EH (cell line): ENCODE measurements at places on chromosomes 7 and 10.

DNA sequence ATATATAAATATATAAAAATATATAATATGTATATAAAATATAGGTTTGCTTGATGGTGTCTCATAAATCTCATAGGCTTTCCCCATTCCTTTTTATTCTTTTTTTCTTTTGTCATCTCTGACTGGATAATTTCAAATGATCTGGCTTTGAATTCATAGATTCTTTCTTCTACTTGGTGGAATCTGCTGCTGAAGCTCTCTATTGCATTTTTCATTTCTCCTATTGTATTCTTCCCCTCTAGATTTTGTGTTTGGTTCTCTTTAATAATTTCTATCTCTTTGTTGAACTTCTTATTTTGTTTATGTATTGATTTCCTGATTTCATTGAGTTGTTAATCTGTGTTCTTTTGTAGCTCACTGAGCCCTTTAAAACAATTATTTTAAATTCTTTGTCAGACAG lies 629.4 kb downstream of the GALNT17 start:
- no peak for DNase-seq

- peak; percentile 3 for DNase-seq
Observed at GRCh38 chr7:55309040-55309991, 55.8 kb upstream of the LANCL2 start.

DNA sequence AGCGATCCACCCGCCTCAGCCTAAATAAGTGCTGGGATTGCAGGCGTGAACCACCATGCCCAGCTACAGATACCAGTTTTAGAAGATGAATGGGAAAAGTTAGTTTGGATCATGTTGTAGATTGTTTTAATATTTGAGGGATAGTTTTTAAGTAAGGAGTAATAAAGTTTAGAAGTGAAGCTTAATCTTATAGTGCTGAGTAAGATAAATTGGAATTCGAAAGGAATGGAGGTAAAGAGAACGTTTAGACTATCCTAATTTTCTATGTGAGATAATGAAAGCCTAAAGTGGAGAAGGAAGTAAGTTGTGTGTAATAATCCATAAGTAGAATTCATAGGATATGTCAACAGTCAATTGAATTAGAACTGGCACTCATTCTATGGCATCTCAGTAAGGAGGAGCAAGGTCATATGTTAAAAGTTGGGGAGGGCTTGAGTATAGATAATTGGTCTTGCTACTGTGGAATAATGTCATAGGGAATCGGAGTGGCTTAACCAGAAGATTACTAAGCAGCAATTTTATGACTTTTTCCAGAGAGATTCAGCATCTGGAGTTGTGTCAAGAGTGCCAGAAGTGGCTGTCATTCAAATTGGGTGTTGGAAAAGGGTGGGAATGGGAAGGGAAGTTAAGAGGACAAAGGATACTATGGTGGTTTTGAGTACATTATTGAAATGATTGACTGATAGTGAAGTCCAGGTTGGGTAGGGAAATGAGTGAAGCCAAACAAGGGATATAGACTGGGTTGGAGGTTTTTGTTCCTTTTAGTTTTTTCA lies 12.1 kb downstream of the TAX1BP1 start:
- DNase-seq, result peak; percentile 35

GRCh38 chr10:117462424-117462792 lies 80.1 kb upstream of the EMX2 start:
- DNase-seq, result peak; percentile 61

DNA sequence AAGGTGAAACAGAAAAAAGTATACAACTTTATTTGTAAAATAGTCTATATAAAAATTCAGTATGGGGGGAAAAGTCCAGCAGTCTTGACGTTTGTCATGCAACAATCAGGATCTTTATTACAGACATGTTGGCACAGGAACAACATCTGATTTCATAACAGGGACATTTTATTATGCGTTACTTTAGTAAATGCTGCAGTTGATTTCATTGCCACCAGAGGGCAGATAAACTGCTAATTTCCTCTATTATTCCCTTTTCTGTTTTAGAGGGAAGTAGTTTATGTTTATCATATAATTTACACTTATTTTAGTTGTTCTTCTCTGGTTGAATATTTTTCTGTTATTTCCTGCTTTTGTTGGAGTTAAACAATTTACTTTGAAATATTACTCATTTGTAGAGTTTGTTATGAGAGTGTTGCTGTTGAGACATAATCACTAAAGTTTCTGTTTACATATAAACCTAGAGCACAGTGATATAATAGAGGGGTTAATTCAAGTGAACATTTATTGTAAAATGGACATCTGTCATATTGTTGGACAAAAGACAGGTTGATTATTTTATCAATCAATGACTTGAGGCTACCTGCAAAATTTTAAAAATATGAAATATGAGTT lies 3.3 kb downstream of the PLXDC2 start:
- peak; percentile 39 for DNase-seq

GRCh38 chr10:76026905-76027304 lies 595.5 kb downstream of the LRMDA start:
- DNase-seq, result peak; percentile 1
